Sciatic nerve (tissue), 2 donors: ENCODE measurements at places on chromosomes 1 and 21.

DNA sequence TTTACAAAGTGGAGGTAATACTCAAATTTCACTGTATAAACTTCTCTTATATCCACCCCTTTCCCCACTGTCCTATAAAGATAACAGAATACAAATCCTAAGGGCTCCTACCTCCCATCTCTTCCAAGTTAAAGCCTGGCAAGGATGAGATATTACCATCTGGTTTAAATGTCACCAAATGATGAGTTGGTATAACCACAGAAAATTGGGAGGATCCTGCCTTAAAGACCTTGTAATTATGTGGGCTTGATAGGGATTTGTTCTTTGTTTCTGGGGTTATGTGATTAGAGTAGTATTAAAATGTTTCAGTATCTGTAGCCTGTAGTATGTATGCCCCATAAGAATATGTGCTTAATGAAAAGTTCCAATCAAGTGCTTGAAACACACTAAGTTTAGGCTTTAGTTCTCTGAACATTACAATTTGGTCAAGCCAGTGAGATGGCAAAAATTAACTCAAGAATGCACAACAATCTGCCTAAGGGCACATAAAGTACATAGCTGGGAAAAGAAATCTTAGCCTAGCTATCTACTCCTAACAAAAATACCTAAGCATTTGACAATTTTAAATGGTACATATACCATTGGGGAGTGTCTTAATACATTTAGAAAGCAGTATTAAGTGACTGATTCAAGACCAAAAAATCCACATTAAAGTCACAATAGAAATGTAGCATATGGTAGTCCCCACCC, 14.0 kb downstream of the KDM5B start:
- DNase-seq, result no peak

GRCh38 chr1:186167096-186167668, 207.9 kb downstream of the TPR start:
- DNase-seq, result no peak

GRCh38 chr1:192485692-192486436, 89.7 kb upstream of the RGS1 start:
- DNase-seq, result peak; percentile 80

- DNase-seq, result no peak
These were observed 61.7 kb downstream of the ERICH3 start for GRCh38 chr1:74611887-74612286.

DNA sequence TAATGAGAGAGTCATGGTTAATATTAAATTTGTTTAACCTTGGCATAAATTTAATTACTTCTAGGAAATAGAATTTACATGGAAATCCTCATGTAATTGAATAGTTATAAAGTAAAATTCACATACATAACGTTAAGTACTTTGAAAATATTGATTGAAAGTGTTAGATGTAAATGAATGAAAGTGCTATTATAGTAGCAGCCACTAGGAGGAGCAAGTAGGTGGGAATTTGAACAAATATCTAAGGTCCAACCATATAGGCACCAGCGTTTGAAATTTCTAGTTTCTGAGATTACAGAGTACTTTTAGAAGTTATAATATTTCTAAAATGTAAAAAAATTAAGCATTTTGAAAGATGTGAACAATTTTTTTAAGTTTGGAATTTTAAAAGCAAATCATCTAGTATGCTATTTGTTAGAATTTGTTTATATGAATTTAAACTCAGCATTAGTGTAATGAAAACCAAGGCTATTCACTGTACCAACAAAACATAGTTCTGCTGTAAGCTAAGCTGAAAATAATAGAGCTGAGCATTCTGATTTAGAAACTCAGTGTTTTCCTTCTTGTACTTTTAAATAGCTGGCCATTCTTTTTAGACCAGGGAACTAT, 3.3 kb downstream of the B3GALT2 start:
- no peak for DNase-seq

- DNase-seq, result no peak
These were observed 16.0 kb downstream of the ST6GALNAC3 start for GRCh38 chr1:76090283-76091203.

DNA sequence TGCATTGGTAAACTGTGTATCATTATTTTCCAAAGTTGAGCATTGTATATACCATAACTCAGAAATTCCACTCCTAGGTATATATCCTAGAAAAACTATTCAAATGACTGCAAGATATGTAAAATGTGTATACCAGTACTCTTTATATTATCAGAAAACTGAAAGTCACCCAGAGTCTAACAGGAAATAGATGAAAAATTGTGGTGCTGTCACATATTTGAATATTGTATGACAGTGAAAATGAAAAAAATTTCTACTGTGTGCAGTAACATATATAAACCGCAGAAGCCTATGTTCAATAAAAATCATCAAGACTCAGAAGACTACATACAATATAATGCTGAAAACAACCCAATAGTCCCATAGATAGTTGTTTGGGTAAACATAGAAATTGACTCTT, 74.4 kb upstream of the LYPLAL1 start:
- no peak for DNase-seq

GRCh38 chr1:15833069-15833679, 14.3 kb upstream of the SPEN start:
- peak; percentile 70 for DNase-seq

DNA sequence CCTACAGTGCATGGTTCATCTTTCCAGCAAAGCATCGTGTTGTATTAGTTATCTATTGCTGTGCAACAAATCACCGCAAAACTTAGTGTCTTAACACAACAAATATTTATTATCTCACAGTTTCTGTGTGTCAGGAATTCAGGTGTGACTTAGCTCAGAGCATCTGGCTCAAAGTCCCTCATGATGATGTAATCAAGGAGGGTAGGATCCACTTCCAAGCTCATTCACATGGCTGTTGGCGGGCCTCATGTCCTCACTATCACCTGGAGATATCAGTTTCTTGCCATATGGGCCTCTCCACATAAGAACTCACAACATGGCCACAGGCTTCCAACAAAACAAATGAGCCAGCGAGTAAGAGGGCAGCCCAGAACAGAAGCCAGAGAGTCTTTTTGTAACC, 135.6 kb upstream of the GJB5 start:
- DNase-seq, result no peak

DNA sequence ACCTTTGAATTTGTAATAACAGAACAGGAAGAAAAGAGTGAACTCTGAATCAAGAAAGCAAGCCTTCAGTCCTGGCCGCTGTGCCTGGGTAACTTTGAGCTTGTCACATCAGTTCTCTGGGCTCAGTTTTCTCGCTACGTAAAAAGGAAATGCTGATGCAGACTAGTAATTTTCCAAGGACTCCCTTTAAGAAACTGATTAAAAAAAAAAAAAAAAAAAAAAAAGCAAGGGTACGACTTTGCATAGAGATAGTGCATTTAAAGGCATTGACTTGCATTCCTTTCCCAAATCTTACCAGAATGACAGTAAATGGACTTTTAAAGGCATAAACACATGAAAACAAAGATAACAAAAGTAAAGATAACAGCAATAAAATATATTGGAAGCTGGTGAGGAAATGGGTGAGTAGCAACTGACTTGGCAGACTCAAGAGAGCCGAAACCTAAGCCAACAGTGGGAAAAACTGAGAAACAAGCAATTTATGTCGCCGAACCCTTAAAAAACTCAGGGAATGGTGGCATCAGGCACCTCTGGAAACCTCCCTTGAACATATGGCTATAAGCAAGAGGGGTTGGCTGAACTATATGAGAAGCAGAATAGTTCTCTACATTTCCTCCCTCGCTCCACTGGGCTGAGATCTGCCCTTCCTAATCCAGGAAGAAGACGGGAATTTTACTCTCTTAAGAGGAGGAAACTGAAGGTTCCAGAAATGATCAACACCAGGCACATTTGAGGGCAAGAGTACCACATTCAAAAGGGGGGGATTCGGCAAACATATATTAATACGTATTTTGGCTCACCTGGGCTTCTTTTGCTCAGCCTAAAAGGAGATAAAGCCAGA, 189.2 kb downstream of the CDC7 start:
- no peak for DNase-seq

DNA sequence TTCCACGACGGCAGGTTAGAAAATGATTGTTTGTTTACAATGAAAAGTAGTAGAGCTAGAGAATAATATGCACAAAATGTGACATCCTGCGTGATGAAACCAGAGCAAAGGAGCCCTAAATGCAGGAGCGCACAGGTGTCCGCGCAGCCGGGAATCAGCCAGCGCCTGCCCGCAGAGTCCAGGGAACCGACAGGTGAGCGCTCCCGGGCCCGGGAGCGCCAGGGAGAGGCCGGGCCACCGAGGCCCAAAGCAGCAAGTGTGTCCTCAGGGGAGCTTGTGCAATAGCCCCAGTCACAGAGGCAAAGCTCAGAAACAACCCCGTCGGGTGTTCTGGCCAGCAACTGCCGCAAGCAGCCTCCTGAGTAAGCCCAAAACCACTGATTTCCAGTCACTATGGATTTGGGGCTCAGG, 789 bp upstream of the GALE start:
- DNase-seq, result no peak

- no peak for DNase-seq
These were observed 7.9 kb upstream of the EDN2 start for GRCh38 chr1:41492341-41492848.

DNA sequence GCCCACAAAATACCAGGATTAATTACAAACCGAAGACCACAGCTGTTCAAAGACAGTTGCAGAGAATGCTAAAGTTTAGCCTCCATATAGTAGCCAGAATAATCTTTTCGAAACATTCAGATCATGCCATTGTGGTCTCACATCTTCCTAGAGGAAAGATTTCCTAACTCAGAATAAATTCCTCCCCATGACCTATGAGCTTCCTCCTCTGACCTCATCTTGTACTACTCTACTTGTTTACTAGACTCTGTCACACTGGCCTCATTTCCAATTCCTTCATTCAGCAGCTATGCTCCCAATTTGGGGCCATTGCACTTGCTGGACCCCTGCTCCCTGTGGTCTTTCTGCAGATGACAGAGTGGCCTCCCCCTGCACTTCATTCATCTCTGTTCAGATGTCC, 71.8 kb upstream of the LRRC53 start:
- DNase-seq, result no peak

DNA sequence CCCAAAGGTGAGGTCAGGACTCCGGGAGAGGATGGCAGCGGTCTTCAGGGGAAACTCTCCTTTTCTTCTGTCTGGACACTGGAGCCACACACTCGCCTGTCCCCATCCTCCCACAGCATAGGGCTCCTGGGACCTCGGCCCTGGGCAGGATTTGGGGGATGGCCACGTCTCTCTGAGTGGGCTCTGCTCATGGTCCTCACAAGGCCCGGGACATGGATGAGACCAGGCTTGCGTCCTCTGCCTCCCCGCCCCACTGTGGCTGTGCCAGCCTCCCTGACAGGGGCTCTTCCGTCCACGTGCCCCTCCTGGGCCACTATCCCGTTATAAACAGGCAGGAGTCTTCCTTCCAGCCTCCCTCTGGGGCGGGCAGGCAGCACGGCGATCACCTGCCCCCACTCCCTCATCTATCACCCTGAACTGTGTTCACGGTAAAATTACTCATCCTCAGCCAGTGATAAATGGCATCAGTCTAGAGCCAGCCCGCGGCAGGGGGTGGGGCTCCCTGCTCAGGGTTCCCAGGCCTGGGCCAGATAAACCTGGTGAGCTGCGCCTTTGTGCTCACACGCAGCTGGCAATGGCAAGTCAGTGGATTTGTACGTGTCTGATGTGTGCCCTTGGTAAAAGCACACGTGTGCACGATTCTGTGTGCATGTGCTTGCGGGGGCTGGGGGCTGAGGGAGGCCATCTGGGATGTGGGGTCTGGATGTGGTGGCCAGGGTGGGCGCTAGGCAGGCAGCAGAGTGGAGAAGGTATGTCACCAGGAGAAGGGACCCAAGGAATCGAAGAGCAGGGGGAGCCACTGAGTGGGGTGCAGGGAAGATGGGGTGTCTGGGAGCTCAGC, 12.6 kb upstream of the SAMD11 start:
- no peak for DNase-seq

DNA sequence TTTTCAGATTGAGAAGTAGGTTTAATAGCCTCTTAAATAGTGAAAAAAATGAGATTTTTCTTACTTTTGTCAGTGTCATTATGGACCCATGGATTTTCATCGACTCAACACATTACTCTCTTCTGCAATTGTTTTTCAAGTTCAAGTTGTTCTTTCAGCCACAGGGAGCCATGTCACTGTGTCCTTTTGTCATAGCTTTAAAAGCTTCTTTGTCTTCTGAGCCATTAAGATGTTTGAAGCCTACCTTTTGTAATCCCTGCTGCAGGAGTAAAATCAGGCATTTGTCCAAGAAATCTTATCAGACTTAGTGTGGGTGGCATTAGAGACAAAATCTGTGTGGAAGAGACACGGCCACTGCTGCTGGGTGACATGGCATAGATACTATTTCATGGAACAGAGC, 92.8 kb upstream of the ZP4 start:
- DNase-seq, result no peak

GRCh38 chr21:39951183-39952101, 84.2 kb downstream of the PCP4 start:
- no peak for DNase-seq

DNA sequence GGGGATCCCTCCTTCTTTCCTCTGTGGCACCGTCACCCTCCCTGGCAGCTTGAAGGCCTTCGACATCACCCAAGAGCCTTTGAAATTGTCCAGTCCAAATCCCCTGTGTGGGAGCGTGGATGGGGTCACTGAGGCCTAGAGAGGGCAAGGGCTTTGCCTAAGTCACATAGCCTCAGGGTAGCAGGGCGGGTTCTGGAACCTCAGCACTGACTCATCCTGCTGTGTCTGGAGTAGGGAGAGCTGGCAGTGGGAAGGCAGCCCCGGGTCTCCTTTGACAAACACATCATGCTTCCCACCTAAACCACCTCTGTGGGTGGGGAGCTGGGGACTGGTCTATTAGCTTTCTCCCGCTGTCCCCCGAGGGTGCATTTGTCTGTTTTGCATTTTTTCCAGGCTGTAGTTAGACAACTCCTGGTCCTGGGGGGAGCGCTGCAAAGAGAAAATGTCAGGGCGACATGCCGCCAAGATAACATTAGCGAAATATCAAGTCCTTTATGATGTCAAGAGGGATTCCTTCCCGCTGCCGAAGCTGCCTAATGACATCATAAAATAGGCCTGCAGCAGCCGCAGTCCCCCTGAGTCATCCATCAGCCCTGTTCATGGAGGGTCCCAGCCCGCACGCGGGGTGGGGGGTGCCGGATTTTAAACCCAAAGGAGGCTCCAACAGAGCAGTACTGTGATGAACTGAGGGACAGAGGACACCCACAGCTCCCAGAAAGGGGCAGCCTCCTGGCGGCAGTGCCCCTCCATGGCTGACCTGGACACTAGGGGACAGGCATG, 77.0 kb upstream of the POU3F1 start:
- no peak for DNase-seq

- no peak for DNase-seq
These were observed 994 bp upstream of the ACBD6 start for GRCh38 chr1:180503280-180503862.

DNA sequence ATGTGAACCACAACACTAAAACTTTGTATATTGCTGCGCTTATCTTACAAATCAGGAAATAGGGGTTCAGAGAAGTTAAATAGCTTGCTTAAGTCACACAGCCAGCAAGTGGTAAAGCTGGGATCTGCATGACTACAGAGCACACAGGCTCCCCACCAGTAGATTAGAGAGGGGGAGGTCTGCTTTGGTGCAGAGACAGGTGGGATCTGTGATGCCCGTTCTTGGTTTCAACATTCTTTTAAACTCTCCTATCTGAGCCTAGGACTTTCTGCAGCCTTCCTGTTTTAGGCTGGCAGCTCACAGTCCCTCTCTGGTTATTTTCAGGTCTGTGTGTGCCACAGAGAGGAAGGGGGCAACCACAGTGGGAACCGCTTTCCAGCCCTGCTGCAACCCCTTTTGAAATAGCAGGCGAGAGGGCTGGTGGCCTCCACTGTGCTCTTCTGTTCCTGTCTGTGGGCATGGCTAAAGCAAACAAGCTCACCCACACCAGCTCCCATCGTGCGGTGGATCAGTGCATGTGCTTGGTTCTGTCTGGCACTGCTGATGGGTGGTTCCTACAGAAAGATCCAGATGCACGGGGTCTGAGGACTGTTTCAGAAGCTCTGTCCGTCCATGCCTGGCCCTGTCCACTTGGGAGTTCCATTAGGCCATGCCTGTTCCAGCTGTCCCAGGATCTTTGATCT, 1.7 kb upstream of the IL6R start:
- peak; percentile 56 for DNase-seq
